Stimulated activated CD4-positive, alpha-beta T cell treated with anti-CD3 and anti-CD28 coated beads, TNF-alpha, amount 100 ng/mL, for 48 hours (primary cell): ENCODE measurements at places on chromosomes 5 and 9.

DNA sequence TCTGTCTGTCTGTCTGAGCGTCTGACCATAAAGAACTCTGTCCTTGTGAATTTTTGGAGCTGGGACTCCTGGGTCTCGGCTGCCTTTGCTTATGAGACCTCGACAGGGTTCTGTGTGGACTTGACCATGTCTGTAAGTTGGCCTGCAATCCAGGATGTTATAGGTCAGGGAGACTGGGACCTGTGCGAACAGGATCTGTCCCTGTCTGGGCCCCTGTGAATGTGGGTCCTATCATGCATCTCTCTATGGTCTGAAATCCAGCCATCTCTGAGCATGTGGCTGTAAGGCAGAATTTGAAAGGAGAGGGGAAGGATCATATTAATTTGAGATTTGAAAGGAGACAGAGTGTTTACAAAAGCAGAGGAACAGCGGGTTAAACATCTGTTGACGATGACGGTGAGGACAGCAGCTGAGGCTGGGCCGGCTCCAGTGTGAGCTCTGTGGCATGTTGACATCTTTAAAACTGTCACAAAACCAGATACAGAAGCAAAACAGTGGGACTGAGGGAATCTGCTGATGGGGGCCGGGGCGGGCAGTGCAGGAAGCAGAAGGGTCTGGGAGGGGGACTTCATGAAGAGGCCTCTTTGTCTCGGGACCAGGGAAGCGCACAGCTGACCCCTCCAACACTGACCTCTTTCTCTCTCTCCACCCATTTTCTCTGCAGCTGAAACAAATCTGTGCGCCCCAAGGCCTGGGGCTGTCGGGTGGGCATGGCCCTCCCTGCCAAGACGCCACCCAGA is 19.1 kb upstream of the MVB12B start:
- no peak for DNase-seq

GRCh38 chr5:96244696-96245095 is 188.4 kb downstream of the PCSK1 start:
- no peak for DNase-seq

DNA sequence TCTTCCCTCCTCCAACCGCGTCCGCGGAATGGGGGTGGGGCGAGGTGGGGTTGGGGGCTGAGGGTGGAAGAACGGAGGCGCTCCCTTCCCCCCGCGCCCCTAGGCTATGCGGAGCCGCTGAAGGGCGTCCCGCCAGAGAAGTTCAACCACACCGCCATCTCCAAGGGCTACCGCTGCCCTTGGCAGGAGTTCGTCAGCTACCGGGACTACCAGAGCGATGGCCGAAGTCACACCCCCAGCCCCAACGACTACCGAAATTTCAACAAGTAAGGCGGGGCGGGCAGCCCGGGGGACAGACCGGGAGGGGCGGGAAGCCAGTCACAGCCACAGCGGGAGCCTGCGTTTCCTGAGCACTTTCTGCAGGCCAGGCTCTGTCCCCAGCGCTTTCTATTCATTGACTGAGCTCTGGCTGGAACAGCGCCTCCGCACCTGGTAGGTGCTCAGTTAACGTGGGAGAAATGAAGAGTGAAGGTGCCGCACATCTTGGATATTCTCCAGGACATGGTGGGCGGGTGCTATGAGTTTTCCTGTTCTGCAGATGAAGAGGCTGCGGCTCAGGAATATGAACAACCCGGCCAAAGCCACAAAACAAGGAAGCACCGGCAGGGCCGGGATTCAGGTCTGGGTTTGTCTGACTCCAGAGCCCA is 11.3 kb downstream of the MYOZ3 start:
- no peak for DNase-seq

DNA sequence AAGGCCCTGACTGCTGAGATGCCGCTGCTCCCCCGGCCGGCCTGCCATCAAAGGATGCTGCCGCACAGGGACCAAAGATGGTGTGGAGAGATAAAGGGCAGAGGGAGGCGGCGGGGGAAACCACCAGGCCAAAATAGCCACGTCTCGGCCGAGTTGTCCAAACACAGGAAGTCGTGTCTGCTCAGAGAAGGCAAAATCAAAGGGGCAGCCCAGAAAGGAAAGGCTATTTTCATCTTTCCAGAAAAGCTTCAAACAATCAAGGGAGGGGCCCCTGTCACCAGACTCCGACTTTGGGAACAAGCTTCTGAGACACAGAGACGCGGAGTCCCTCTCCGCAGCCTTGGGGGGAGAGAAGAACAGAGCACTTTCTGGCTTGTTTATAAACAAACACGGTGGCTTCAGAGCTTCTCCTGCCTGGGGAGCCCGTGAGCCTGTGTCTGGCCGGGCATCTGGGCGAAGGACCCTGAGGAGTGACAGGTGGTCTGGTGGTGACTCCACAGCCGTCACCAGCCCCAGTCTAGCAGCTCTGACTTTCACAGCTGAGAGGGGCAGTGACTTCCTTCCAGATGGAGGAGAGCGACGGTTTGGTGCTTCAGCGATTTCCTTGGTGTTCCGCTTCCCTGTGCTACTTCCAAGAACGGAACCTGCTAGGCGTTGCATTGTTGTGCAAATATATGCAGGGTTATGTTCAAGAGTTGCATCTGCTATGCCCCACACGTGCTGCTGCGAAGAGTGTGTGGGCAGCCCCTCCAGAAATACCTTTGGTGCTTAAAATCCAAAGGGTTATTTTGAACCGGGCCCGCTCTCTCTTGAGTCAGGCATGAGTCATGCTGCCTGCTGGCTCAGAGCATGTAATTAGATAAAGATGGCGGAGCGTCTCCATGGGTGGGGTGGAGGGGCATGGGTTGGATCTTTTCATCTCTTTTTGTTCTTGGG is 24.0 kb downstream of the ADAMTSL2 start:
- no peak for DNase-seq

GRCh38 chr9:133135146-133135745 is 14.2 kb upstream of the RALGDS start:
- peak; percentile 58 for DNase-seq

GRCh38 chr5:3155046-3155445 is 403.6 kb upstream of the IRX2 start:
- no peak for DNase-seq

GRCh38 chr5:149745943-149746324 is 15.8 kb downstream of the PPARGC1B start:
- no peak for DNase-seq

GRCh38 chr5:179187681-179188575 is 127.8 kb downstream of the ZNF354C start:
- DNase-seq, result no peak

- peak; percentile 9 for DNase-seq
These were observed 1.1 kb downstream of the CTNNAL1 start for GRCh38 chr9:109012009-109012875.

- no peak for DNase-seq
These were observed 92.6 kb downstream of the EDIL3 start for GRCh38 chr5:84292000-84292642.

DNA sequence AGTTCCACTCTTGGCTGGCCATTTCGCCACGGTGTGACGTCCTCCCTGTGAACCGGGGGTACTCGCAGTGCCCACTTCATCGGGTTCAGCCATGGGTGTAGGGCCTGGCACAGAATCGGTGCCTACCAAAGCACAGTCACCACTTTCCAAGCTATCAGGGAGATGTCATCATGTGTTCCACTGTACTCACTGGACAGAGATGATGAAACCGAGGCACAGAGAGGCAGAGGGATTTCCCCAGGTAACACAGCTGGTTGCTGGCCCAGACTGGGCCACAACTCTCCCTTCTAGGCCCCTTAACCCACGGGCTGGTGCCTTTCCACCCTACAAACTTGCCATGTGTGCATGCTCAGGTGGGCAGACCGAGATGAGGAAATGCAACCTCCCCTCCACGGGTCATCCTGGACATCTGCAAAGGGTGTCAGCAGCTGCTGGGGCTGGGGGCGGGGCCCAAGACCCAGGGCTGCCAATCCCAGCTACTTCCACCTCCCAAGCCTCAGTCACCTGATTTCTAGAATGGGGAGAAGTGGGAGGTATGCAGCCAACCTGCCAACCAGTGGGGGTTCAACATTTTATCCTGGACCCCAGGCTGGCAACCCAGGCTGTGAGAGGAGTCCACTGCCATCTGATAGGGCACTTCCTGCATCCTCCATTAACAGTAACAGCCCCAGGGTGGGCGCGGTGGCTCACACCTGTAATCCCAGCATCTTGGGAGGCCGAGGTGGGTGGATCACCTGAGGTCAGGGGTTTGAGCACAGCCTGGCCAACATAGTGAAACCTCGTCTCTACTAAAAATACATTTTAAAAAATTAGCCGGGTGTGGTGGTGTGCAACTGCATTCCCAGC is 893 bp upstream of the SH2D3C start:
- peak; percentile 61 for DNase-seq

GRCh38 chr9:115063058-115063845 is 54.7 kb downstream of the TNC start:
- no peak for DNase-seq

DNA sequence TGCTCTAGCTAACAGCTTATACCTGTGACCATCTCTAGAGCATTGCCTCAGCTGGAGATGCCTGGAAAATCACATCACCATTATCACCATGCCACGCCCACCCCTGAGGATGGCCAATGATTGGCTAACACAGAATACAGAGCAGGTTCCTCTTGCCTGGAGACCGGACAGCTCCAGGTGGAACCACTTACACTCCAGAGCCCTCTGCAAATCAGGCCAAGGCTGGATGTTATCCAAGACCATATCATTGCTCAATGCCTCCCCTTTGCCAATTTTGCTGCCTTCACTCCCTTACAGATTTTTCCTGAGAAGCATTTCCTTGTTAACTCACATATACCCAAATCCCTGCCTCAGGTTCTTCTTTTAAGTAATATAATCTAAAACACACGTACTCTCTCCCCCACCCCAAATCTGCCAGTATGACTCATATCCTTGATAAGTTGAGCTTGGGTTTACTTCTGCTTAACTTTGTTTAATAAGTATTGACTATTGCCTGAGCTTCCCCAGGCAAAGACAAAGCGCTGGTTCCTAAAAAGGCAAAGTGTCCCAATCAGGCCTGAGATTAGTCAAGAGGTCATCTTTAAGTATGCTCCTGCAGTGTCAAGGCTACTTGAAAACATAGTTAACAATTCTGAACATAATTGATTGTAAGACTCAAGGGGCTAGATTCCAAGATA is 309.6 kb downstream of the EPB41L4A start:
- DNase-seq, result no peak

- no peak for DNase-seq
These were observed 93.4 kb downstream of the PLPPR1 start for GRCh38 chr9:101121836-101122399.

DNA sequence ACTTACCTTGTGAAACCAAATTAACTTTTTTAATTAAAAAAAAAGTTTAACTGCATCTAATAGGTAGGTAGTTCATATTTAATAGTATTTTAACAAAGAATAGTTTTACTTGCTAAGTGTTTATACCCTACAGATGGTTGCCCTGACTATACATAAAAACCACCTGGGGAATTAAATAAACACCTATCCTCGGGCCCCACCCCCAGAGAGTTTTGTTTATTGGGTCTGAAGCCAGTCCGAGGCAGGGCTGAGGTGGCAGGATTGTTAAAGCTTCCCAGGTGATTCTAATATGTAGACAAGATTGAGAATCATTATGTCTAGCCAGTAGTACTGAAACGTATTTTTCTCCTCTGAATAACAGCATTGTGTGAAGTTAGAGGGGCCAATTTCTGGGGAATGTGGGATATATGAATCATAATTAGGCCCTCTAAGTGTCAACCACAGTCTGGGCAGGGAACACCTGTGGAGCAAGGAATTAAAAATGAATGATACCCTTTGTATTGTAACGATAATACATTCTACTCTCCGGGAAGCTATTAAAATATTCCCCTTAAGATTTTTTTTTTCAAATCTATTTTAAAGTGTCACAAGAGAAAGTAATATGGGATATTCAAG is 5.6 kb upstream of the PAM start:
- no peak for DNase-seq

DNA sequence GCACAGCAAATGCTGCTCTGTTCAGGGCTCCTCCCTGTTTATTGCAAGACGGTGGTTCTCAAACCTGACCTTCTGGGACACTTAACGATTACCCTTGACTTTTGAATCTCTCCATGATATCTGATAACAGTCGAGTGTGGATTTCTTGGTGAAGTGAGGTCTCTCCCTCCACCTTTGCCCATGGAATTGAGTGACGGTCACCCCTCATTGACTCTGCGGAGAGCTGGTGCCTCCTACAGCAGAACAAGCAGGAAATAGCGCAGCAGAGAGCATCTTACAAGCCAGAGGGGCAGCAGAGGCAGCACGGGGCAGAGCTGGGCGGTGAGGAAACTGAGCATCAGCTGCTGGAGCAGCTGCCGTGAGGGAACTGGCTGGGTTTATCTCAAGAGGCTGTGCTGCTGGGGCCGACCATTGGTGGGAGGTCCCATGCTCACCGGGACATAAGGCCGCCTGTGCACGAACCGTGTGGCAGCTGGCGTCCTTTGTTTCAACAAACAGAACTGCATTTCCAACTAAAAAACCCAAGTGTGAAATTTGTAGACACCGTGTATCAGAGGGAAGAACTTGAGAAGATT is 189.8 kb downstream of the MTRR start:
- DNase-seq, result no peak

DNA sequence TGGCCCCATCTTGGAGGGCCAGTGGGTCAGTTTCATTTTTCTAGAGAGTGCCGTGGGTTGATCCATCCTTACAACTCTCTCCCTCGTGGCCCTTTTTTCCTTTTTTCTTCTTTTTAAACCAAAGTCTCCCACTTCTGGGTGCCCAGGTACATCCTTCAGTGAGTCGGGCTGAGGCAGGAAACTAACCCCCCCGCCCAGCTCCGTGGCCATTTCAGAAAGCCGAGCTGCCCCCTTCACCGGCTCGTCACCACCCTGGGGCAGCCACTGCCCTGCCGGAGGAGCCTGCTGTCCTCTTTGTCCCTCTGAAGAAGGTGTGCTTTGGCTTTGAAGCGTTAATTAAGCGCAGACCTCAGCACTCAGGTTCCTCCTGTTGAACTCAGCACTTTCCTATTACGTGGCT is 5.2 kb downstream of the CFAP77 start:
- no peak for DNase-seq

DNA sequence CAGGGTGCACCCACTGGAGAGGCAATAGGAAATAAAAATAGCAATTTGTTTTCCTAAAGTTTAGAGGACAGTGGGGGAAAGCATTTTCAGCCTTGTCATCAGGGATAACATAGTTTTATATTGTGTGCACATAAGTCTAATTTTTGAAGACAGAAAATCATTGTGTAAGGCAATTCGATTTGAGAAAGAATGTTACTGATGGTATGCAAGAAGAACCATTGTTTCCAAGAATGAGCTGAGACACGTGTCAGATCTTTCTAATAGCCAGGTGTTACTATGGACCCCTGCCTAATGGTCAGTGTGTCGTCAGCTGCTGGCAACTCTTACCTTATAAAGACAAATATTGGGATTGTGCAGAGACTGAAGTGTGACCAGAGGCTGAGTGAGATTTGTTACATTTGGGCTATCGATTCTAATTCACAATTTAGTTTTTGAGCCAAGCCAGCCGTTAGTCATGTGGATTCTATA is 67.1 kb upstream of the PPP2R2B start:
- DNase-seq, result no peak
